Ascending aorta (tissue), 2 donors: ENCODE measurements at places on chromosomes 11 and 22. TPM values are rescaled to one million over a fixed set of nuclear protein-coding genes. Genes with fewer than 3 reads are reported as not detected.

The OR51B6 gene
- total RNA-seq = not detected

The AIFM3 gene
- not detected for total RNA-seq

- DNase-seq = no peak
- H3K27ac ChIP-seq = no peak overlapping the region
- H3K36me3 ChIP-seq = no peaks in the 10 kb centered on the region
- no peaks in the 10 kb centered on the region for H3K4me1 ChIP-seq
These were observed 68.7 kb upstream of the BMAL1 start for GRCh38 chr11:13208921-13209320.

DNA sequence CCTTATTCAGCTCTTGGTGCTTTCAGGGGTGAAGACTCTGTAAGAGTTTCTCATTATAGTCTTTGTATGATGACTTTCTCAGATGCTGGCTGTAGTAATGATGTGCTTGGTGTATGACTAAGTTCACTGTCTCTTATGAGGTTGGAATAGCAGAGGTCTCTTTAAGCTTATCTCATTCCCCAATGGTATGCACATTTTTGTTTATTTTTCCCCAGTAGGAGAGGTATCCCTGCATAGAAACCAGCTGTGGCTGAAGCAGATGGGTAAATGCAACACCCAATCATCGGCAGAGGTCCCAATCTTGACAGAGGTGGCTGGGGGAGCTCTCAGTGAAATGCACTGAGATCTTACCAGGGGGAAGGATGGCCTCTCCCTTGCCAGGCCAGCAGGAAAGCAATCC, 34.6 kb downstream of the BBOX1 start:
- no peaks in the 10 kb centered on the region for H3K36me3 ChIP-seq
- no peak overlapping the region for H3K4me3 ChIP-seq
- H3K27ac ChIP-seq = no peak overlapping the region
- no peaks in the 10 kb centered on the region for H3K4me1 ChIP-seq
- no peaks in the 10 kb centered on the region for H3K27me3 ChIP-seq

DNA sequence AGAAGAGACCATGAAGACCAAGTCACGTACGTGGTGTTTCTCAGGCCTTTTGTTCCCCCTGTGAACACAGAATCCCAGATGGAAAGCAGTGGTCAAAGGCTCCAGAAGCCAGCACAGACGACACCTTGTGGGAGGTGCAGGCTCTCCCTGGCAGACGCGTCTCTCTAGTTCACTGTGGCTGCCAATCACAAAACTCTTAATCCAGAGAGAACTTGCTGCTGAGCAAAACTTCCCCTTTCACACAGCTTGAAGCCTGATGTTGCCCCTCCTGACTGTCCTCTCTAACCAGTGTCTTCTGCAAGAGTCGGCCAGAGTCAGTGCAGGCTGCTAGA, 67.1 kb downstream of the PIWIL3 start:
- no peak overlapping the region for H3K27ac ChIP-seq
- no peaks in the 10 kb centered on the region for H3K4me1 ChIP-seq
- H3K27me3 ChIP-seq = no peaks in the 10 kb centered on the region
- no peak overlapping the region for H3K4me3 ChIP-seq
- no peak for DNase-seq

GRCh38 chr11:88164320-88164719, 10.9 kb downstream of the RAB38 start:
- DNase-seq = no peak
- no peaks in the 10 kb centered on the region for H3K4me1 ChIP-seq
- no peaks in the 10 kb centered on the region for H3K27me3 ChIP-seq
- H3K4me3 ChIP-seq = no peak overlapping the region
- H3K27ac ChIP-seq = no peak overlapping the region
